Osteoblast (primary cell): ENCODE measurements at places on chromosomes 11 and 22.
A peak's percentile ranks its signal among the peaks of the same experiment; 100 is the strongest.

DNA sequence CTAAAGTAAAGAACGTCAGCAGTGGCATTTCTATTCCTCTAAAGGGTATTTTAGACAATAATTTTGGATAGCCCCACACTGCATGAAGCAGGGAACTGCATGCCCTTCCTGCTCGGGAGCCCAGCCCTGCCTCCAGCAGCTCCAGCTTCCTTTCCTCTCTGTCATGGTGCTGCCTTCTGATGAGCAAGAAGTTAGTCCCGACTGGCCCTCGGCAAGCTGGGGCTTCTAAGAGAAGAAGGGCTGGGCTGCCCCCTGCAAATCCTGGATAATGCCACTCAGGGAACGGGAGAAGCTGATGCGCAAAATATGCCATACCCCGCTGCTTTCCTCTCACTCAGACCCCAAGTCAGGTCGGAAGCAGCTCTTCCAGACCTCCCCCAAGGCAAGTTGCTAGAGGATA, 296.4 kb downstream of the ETS1 start:
- DNase-seq: no peak

DNA sequence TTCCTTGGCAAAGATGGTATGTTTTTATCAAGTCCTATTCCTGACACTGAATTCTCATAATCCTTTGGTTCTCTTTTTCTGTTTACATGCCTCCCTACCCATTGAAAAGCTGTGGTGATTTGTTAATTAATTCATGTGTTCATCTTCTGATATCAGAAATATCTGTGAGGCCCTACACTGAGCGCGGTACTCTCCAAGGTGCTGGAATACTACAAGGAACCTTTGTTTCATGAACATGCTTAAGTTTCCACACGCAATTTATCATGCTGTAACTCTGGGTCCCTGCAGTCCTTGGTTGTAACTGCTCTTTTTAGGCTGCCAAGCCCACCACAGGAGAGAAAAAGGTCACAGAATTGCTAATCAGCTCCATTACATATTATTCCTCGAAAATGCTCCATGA, 331.8 kb downstream of the FAT3 start:
- DNase-seq: no peak

DNA sequence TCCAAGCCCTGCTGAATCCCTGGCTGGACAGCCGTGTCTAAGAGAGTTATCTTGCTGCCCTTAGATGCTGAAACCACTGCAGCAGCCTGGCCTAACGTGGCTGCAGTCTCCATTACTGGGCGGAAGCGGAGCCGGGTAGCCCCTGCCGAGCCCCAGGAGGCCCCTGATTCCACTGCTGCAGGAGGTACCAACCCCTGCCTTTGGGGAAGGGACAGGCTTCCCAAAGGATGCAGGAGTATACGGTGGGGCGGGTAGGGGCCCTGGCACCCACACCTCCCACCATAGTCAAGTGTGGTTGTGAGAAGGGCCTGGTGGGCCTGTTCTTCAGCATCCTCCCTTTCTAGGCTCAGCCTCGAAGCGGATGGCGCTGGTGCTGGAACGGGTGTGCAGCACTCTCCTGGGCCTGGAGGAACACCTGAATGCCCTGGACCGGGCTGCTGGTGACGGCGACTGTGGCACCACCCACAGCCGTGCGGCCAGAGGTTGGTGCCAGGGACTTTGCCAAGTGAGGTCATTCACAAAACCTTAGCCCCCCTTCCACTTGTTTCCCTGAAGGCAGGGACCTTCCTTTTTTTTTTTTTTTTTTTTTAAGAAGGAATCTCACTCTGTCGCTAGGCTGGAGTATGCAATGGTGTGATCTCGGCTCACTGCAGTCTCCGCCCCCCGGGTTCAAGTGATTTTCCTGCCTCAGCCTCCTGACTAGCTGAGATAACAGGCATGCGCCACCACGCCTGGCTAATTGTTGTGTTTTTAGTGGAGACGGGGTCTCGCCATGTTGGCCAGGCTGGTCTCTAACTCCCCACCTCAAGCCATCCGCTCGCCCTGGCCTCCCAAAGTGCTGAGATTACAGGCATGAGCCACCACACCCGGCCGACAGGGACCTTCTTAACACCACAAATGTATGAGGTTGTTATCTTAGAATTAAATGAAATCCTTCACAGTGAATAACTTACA, 11.0 kb downstream of the TKFC start:
- peak; percentile 34 for DNase-seq

GRCh38 chr22:36862251-36863242, 1.7 kb downstream of the NCF4 start:
- DNase-seq: peak; percentile 77

DNA sequence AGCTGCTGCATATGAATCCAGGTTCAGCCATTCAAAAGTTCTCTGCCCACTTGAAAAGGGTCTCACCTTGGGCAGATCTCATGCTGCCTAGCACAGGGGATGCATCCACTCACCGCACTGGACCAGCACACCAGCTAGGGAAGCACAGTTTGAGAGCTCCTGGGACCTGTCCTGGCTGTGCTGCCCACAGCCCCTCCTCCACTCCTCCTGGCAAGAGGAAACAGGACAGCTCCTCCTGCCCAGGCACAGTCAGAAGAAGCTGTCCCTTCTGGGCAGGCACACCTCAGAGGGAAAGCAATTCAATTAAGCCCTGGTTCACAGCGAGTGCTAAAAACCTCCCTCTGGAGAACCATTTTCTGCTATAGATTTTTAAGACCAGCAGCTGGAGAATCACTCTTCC, 146.7 kb downstream of the ST3GAL4 start:
- DNase-seq: no peak

GRCh38 chr11:79578116-79578515, 137.3 kb upstream of the TENM4 start:
- no peak for DNase-seq

DNA sequence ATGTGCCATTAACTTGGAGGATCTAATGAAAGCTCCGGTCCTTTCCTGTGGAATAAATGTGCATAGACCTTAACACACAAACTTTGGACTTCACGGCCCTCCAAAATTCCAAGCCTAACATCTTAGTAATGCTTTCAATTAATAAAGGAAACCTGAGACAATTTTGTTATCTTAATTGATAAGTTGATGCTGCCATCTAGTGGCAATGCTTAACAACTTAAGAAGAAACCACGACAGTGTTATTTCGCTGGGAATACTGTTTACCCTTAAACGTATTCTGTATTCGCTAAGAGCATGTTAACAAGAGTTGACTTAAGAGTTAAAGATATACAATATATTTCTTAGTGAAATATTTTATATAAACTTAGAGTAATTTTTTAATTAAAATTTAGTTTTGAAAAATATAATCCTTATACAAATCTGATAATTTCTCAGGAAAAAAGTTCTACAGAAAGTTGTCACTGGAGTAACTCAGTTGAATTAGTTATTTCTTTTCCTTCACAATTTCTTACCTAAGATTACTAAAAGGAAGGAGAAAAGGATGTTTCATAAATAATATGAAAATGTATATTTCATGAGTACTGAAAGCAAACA, 35.0 kb upstream of the OR9G4 start:
- DNase-seq: peak; percentile 53

- no peak for DNase-seq
Observed at GRCh38 chr22:21448627-21449416, 18.4 kb upstream of the TMEM191C start.

GRCh38 chr22:29166180-29166579, 39.5 kb upstream of the EMID1 start:
- no peak for DNase-seq

DNA sequence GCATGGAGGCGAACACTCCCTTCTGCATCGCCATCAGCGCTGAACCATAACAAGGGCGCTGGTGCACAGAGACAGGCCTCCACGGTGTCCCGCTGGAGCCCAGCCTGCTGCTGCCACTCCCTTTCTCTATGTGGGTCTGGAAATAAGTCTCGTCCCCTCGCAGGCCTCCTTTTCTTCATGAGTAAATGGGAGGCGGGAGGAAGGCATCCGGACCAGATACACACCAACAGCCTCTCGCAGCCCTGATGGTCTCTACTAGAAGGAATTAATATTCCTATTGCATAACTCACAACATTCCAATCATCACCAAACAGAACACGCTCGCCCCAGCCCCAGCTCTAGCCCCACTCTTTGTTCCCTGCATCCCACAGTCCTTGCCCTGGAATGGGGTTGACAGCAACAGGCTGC, 14.9 kb downstream of the RASD2 start:
- peak; percentile 83 for DNase-seq

GRCh38 chr22:32788904-32789624, 12.4 kb upstream of the TIMP3 start:
- DNase-seq: peak; percentile 81

- no peak for DNase-seq
Observed at GRCh38 chr11:45772986-45773785, 31.8 kb upstream of the SLC35C1 start.

- DNase-seq: no peak
Observed at GRCh38 chr22:39583066-39583667, 12.6 kb downstream of the CACNA1I start.

GRCh38 chr22:28137036-28137435, 218.0 kb upstream of the PITPNB start:
- DNase-seq: no peak

GRCh38 chr11:79321263-79321662, 119.6 kb downstream of the TENM4 start:
- DNase-seq: no peak

DNA sequence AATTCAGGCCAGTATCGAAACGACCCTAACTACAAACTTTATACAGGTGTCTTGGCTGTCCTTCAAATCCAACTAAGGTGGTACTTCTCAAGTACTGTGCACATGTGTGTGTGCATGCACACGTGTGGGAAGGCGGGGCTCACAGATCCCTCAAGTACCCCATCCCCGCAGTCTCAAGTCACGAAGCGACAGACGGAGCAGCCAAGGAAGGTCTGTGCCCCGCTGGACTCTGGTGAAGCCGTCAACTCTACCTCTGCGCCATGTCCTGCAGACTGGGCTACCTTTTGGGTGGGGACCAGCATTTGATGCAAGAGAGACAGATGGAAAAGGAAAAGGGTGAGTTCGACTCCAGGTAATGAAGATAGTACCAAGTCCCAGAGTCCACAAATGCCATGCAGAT, 169.0 kb downstream of the CRYBB2 start:
- DNase-seq: no peak

DNA sequence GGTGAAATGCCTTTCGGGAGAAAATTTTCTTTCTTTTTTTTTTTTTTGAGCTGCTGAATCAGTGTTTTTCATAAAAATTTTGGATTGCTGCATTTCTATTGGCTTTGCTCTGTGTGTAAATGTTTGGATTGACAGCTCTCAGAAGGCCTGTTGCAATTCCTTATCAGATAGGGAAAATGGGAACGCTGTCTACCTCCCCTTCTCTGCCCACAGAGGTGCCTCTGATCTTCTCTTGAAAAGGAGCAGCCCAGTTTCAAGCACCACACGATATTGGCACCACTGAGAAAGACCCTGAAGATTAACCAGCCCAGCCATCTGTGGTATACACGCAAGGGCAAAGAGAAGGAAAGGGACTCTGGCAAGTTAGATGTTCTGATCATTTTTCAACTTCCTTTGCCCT, 1272.2 kb downstream of the LRRC4C start:
- no peak for DNase-seq

- peak; percentile 50 for DNase-seq
Observed at GRCh38 chr11:13110929-13111812, 102.1 kb downstream of the RASSF10 start.

GRCh38 chr11:133136376-133136775, 395.9 kb downstream of the OPCML start:
- no peak for DNase-seq

- peak; percentile 96 for DNase-seq
Observed at GRCh38 chr22:46425016-46425415, 89.5 kb downstream of the TRMU start.

DNA sequence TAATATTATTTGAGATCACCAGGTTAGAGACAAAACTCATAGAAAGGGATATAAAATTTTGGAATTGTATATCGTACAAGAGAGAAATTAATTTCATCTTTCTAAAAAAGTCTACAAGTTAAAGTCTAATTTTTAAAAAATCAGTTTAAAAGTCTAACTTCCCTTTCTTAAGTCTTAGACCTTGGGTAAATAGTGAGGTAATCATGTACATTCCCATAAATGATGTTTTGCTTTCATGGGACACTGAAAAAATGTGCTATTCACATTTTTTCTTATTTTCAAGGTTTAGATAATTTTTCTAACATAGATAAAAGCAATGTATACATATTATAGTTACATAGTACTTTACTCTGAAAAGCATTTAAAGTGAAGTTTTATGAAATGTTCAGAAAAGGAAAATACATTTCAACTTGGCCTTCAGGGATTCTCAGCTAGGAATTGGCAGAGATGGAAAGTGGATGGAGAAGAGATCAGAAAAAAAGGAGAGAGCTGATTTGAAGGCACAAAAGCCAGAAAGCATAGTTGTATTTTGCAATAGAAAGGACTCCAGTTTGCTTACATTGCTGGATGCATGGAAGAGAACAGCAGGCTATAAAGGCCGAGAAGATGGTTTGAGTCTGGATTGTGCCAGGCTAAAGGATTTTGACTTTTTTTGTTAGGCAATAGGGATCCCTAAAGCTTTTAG, 194.0 kb downstream of the CASP12 start:
- no peak for DNase-seq

DNA sequence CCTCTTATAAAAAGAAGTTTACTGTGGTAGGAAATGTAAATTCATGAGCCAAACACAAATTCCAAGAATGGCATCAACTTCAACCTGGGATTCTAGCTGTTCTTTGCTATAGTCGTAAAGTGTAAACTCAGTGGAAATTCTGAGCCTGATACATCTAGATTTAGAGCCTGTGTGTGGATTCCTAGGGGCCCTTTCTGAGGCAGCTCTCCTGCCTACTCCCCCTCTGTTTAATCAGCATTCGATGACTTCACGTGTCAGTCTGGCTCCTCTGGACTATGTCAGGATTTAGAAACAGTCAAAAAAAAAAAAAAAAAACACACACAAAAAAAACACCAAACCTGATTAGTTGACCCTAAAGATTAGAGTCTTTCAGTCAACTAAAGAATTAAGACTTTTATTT, 93.1 kb upstream of the SC5D start:
- no peak for DNase-seq

- no peak for DNase-seq
Observed at GRCh38 chr11:94705891-94706615, 62.1 kb upstream of the AMOTL1 start.

- DNase-seq: peak; percentile 71
Observed at GRCh38 chr11:123122341-123122740, 60.4 kb upstream of the HSPA8 start.

DNA sequence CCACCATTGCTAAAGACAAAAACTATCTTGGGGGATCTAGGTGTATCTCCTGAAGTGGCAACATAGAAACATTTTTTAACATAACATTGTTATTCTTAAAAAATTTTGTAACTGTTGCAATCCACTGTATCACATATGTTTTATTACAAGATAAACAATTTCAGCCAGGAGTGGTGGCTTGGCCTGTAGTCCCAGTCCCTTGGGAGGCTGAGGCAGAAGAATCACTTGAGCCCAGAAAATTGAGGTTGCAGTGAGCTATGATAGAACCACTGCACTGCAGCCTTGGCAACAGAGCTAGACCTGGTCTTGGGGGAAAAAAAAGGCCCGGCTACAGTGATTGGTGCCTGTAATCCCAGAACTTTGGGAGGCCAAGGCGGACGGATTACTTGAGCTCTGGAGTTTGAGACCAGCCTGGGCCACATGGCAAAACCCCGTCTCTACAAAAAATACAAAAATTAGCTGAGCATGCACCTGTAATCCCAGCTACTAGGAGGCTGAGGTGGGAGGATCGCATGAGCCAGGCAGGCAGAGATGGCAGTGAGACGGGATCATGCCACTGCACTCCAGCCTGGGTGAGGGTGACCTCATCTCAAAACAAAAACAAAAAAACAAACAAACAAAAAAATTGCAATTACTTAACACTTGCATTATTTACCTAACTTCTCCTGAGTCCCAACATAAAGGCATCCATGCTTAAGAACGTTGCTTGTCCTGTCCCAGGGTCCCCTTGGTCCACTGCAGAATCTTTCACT, 1.5 kb upstream of the DEPDC5 start:
- DNase-seq: no peak
